ENCODE measurements at places on chromosomes 13 and 19.
A peak's percentile ranks its signal among the peaks of the same experiment; 100 is the strongest.

- DNase-seq: no peak
Observed at GRCh38 chr13:26957182-26957581, 196.6 kb upstream of the GPR12 start.

DNA sequence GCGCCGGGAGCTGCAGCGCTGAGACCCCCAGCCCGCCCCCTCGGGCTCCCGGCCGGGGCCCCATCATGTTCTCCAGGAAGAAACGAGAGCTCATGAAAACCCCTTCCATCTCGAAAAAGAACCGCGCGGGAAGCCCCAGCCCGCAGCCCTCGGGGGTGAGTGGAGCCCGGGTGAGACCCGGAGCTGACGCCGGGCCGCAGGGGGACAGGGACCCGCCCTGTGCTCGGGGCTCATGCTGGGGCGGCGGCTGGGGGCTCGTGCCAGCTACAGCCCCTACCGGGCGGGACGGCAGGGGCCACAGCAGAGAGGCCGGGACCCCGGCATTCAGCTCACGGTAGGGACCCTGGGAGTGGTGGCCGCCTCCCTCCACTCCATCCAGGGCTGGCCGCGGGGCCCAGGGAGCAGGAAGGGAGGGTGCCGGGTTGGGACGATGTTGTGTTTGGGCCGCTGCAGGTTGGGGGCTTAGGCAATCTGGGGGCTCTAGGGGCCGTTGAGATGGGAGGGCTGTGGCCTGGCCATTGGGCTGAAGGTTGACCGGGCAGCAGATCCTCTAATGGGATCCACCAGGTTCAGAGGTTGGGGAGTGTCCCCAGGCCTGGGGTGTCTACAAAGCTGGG is 482 bp downstream of the ARHGAP45 start:
- no peak for DNase-seq

- no peak for DNase-seq
Observed at GRCh38 chr13:25778808-25779305, 273.0 kb downstream of the SHISA2 start.

GRCh38 chr19:38015216-38015615 is 108.2 kb downstream of the SIPA1L3 start:
- DNase-seq: no peak

DNA sequence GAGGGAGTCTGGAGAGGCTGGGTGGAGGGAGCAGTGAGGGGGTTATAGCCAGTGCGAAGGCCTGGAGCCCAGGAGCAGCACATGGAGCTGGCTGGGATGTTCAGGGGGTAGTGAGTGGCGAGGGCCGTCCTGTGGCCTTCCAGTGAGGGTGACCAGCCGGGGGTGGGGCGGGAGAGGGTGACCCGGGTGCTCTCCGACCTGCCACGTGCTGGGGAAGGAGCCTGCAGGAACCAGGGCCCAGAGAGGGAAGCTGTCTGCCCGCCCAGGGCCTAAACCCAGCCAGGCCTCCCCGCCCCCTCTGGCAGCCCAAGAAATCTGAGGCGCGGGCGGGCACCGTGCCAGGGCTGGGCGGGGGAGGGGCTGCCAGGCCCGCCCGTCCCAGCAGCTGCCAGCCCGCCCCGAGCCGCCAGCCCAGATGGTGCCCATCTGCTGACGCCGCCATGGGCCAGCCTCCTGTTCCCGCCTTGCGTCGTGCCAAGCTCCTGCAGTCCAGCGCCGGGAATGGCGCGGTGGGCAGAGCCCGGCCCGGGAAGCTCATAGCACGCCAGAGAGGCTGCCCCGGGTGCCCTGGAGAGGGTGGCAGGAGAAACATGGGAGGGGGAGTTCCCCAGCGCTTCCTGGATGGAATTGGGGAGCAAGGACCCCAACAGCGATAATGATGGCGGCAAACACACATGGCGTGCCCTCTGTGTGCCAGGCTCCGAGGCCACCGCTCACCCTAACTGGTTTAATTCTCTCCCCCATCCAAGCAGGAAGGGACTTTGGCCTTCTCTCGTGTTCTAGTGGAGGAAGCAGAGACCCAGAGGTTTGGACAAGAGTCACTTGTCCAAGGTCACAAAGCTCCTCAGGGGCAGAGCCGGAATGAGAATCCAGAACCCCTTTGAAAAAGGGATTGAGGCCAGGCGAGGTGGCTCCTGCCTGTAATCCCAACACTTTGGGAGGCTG is 21.5 kb downstream of the NFIC start:
- no peak for DNase-seq

- no peak for DNase-seq
Observed at GRCh38 chr13:49388091-49388635, 55.7 kb downstream of the CAB39L start.

- no peak for DNase-seq
Observed at GRCh38 chr13:99620806-99621205, 119.5 kb downstream of the TM9SF2 start.

GRCh38 chr19:10870955-10871603 is at the start of gene CARM1:
TSS of gene CARM1 (plus strand) at chr19:10871553. CDS start at chr19:10871703, 150 bp downstream.
- DNase-seq: peak; percentile 99

DNA sequence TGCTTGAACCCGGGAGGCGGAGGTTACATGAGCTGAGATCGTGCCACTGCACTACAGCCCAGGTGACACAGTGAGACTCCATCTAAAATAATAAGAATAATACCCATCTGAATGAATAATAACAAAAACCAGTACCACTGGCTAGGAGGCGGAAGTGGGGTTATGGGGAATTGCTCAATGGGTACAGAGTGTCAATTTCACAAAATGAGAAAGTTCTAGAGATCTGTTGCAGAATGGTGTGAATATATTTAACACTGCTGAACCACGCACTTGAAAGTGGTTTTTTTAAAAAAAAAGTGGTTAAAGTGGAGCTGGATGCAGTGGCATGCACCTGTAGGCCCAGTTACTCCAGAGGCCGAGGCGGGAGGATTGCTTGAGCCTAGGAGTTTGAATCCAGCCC is 18.5 kb downstream of the KLF2 start:
- DNase-seq: no peak

- no peak for DNase-seq
Observed at GRCh38 chr13:21967871-21968270, 297.0 kb downstream of the FGF9 start.

DNA sequence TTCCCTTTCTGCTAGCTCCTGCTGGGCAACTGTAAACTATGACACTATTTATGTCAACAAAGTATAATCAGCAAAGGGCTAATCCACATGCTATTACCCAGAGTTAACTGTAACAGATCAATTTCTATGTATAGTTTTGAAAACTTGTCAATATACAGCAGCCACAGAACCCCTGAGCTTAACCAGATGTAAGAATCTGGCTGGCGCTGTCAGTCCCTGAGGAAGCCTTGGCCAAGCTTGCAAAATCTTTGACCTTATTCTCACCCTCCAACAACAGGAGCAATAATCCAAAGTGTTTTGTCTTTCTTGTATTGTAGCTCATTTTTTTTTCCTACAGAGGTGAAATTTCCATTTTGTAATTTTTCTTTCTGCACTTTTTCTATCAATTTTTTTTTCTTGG is 1230.1 kb upstream of the SLC10A2 start:
- DNase-seq: no peak

All from activated T-helper 1 cell treated with Interleukin-2 at 50 U/mL for 16 hours (primary cell).